ENCODE measurements at places on chromosomes 11 and 22.

GRCh38 chr11:64870176-64870892 lies 8.1 kb downstream of the EHD1 start:
- peak; percentile 38 for DNase-seq

GRCh38 chr11:61725781-61726231 lies 26.6 kb upstream of the MYRF start:
- no peak for DNase-seq

GRCh38 chr11:68373815-68374501 lies 61.6 kb downstream of the LRP5 start:
- no peak for DNase-seq

GRCh38 chr11:42996421-42997307 lies 315.1 kb upstream of the API5 start:
- DNase-seq = no peak

DNA sequence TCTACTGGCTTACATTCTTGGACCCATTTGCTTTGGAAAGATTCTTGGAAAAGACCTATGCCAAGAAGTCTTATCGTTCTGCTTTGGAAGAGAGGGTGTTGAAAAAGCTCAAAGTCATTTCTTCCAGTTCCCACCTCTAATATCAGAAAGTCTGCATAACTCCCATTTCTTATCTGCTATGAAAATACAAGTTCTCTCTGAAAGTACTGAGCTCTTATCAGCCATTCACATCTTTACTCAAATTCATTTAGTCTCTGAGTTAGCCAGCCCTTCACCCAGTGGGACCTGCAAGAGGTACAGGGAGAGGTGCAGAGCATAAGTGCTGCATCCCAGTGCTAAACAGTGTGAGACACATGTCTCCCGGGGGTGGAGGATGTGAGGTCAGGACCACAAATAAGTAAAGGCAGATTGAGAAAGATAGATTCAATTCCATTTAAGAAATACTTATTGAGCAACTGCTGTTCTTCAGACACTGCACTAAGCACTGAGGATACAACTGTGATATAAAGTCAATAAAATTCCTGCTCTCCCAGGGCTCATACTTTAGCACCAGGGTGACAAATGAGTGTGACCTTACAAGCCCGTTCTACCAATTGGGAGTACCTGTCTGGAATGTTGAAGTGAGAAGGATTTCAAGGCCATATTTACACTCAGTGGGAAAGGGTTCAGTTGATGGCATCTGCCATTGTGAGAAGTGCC lies 76.7 kb downstream of the PISD start:
- DNase-seq = peak; percentile 51

Measured in HCEC 1CT (cell line).